Left colon (tissue), 2 donors: ENCODE measurements at places on chromosomes 13 and 19.

- no peak for DNase-seq
These were observed 185.3 kb downstream of the TBC1D4 start for GRCh38 chr13:75296641-75297040.

GRCh38 chr19:4518345-4519171, at the start of gene PLIN4:
TSS of gene PLIN4 (minus strand) at chr19:4518486. CDS start at chr19:4518272, 214 bp downstream.
- no peak for DNase-seq

- no peak for DNase-seq
These were observed 1768.5 kb downstream of the PCDH9 start for GRCh38 chr13:65461590-65461989.

DNA sequence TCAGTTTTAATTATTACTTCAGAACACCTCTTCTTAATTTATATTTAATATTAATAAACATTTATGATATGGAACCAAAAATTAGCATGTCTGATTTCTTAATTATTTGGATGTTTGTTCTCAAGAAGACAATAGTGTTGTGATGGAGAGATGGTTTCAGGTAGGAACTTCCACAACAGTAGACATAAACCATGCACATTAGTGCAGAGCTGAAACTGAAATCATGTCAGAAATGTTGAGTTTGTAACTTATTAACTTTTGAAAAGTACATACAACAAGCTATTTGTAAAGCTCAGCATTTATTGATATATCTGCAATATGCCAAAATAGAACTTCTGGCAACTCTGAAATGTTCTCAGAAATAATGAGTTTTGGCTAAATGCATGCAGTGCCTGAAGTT, 11.8 kb upstream of the EDNRB start:
- DNase-seq = no peak

DNA sequence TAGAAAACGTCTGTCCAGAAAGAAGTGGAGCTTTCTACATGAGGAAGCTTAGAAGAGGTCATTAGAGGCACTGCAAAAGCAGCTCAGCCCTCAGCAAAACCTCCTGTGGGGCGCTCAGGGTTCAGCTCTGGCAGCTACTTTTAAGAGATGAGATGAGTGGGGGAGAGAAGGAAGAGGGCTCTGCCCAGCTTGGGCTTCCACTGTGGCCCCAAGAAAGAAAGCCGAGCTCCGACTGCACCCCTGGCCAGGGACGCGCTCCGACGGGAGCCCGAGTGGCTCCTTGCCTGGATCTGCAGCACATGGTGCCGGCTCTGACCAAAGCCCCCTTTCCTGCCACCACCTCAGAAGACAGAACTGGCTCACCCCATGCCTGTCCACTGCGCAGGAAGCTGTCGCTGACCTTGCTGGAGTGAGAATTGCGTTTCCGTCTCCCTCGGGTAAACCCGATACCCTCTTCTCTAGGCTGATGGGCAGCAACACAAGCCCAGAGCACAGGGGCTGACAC, 36.4 kb downstream of the NAXD start:
- DNase-seq = no peak

GRCh38 chr19:37931881-37932655, 25.1 kb downstream of the SIPA1L3 start:
- peak; percentile 90 for DNase-seq

DNA sequence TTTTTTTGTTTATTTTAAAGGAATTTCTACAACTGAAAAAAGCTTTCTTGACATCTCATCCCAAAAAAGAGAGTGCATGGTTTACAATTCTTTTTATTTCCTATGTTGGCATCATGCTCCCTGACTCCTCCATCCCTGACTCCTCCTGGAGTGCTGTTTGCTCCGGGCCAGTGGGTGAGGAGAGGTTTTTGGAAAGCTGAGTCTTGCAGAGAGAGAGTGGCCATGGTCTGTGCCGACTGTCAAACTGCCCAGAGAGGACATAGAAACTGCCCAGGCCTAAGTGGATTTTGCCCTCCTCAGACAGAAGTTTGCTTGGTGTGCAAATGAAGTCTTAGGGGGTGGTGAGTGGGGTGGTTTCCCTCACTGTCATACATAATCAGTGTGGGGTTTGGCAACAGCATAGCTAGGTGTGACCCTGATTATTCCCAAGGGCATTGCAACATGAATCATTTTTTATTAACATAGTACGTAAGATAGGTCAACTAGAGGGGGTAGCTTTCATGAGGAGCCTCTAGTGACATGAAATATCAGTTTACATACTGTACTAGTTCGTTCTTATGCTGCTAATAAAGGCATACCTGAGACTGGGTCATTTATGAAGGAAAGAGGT, 179.8 kb upstream of the UBL3 start:
- no peak for DNase-seq

DNA sequence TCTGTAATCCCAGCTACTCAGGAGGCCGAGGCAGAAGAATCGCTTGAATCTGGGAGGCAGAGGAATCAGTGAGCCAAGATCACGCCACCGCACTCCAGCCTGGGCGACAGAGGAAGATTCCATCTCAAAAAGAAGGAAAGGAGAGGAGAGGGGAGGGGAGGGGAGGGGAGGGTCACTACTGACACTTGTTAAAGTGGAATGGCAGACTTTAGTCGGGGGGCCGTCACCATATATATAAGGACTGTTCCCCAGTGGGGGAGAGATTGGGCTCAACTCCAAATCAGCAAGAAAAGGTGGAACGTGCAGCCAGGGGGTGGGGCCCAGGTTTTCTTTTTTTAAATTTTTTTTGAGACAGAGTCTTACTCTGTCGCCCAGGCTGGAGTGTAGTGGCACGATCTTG, 26.2 kb downstream of the TPT1 start:
- no peak for DNase-seq

DNA sequence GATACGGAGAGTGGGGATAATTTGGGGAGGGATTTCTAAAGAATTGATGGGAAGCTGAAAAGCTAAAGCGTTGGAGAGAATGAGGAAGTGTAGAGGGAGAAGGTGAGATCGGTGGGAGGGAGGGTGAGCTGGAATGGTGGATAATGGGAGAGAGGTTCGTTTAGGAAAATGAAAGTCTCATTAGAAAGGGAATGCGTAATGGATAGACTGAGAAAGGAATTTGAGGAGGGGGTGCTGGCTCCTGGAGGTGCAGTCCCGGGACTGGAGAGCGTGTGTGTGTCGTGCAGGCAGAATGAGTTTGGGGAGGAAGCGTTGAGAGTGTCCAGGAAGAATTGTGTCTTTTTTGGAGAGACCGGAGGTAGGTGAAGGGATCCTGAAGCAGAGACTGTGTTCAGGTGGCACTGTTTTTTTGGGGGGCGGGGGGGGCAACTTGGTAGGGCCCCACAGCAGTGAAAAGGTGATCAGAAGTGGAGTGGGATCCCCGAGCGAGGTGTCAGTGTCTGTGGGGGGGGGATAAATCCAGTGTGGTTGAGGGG, 1.4 kb downstream of the ACTN4 start:
- DNase-seq = no peak
